D341Med (cell line): ENCODE measurements at places on chromosomes 11 and 22.

GRCh38 chr11:47467357-47467756, 18.4 kb upstream of the RAPSN start:
- DNase-seq: no peak

DNA sequence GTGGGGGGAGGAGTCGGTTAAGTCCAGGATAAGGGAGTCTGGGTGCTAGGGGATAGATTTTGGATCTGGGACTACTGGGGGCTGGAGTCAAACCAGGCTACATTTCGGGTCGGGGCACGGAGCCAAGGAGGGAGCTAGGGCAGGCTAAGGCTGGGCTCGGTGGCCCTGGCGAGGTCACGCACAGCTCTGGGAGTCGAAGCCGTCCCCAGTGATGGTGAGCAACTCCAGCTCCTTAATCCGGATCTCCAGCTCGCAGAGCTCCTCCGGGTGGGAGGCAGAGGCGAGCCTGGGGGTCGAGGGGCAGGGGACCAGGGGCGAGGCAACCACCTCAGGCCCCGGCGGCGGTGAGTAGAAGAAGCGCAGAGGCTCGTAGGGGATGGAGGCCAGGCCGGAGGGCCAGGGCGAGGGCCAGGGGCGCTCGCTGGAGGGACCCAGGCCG, 544 bp downstream of the C11orf91 start:
- DNase-seq: no peak

- DNase-seq: no peak
Measured at GRCh38 chr11:77191823-77192495, 63.9 kb downstream of the MYO7A start.

- no peak for DNase-seq
Measured at GRCh38 chr11:104803776-104804175, 94.5 kb downstream of the CASP12 start.

GRCh38 chr11:60310407-60310998, 16.6 kb upstream of the MS4A6E start:
- no peak for DNase-seq

- no peak for DNase-seq
Measured at GRCh38 chr11:73340164-73340563, 32.1 kb downstream of the ARHGEF17 start.

DNA sequence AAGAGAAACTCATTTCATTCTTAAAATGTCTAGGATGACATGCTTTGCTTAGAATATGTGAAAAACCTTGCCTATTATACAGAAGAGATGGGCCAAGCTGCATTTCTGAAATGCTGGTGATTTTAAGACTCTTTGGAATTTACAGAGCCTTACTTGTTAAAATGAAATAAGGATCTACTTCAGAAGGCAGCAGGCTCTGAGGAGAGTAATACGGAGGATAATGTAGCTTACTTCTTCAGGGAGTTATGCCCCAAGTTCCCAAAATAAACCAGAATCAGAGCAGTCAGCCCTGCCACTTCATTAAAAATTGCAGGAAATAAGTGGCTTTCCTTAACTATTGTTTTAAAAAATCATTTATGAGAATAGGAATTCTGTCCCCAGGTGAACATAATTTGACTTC, 1000.3 kb upstream of the RAG2 start:
- no peak for DNase-seq

- DNase-seq: no peak
Measured at GRCh38 chr22:44147008-44147645, 33.6 kb upstream of the PARVG start.

GRCh38 chr22:49271831-49272230, 555.8 kb downstream of the BRD1 start:
- no peak for DNase-seq

DNA sequence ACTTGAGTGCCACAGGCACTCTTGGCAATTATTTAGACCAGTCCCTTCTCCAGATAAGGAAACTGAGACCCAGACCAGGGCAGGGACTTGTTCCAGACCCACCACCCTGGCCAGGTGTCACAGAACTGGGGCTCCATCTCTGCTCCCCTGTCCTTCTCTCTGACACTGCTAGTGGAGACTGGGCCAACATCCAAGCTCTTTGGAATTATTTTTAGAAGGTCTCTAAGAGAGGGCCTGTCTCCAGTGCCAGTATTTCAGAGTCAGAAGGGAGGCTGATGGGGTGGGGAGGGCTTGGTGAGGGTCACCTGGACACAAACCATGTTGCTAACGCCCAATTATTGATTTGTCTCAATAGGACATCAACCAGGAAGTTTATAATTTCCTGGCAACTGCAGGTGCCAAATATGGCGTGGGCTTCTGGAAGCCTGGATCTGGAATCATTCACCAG, 32.7 kb downstream of the POLR3H start:
- no peak for DNase-seq

DNA sequence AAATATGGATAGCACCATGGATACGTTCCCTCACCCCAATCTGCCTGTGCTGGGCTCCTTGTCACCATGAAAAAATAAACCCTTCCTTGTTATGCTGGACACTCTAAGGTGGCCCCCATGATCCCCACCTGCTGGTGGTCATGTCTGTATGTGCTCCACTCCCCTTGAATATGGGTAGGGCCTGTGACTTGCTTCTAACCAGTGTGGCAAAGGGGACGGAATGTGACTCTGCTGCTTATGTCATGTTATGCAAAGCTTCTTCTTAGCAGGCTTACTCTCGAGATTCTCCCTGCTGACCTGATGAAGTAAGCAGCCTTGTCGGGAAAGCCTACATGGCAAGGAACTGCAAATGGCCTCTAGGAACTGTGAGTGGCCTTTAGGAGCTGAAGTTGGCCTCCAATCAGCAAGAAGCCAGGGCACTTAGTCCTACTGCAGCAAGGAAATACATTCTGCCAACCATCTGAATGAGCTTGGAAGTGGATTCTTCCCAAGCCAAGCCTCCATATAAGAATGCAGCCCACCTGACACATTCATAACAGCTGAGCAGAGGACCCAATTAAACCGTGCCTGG, 159.9 kb downstream of the CCDC34 start:
- no peak for DNase-seq
